ENCODE measurements at places on chromosomes 3 and 15.
A peak's percentile ranks its signal among the peaks of the same experiment; 100 is the strongest.

DNA sequence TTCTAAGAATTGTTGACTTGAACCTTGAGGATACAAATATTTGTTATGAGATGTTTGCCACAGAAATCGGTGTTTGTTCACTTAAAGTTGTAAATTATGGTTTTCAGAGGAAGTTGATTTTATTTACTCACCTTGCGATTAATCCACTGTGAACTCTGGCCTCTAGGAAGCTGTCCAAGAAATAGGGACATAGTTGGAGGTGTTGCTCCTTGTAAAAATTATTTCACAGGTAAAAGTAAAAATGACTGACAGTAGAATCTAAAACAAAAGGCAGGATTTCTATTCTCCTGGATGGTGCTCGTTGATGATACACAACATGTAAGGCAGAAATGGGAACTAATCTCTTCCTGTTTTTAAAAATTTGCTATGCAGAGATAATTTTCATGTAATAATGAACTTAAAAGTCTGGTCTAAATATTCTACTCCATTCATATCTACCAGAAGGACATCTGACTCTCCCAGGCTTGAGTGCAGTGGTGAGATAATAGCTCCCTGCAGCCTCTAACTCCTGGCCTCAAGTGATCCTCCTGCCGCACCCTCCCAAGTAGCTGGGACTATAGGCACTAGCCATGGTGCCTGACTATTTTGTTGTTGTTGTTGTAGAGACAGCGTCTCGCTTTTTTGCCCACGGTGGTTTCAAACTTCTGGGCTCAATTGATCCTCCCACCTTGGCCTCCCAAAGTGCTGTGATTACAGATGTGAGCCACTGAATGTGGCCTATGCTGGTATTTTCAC, 17.1 kb upstream of the LZTFL1 start:
- no peak for DNase-seq

DNA sequence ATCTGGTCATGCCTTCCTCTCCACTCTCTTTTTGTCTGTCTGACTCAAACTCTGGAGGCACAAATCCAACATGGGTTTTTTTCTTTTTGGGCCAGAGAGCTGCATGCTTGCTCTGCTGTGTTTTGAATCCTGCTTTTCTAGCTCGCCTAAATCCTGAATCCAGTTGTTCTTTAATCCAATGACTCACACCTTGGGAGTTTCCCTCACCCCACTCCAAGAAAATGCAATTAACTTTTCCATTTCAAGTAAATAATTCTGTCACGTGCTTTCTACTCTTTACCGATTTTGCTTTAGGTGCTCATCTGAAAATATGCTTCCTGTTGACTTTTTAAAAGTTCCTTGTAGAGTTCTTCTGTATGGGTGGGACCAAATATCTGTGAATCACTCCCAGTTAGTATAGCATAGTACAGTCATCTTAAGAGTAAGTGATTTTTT, 47.6 kb downstream of the SLMAP start:
- DNase-seq = no peak

- no peak for DNase-seq
These were observed 72.3 kb downstream of the CHSY1 start for GRCh38 chr15:101179341-101180153.

GRCh38 chr3:62795978-62796657, 79.1 kb downstream of the CADPS start:
- DNase-seq = no peak

DNA sequence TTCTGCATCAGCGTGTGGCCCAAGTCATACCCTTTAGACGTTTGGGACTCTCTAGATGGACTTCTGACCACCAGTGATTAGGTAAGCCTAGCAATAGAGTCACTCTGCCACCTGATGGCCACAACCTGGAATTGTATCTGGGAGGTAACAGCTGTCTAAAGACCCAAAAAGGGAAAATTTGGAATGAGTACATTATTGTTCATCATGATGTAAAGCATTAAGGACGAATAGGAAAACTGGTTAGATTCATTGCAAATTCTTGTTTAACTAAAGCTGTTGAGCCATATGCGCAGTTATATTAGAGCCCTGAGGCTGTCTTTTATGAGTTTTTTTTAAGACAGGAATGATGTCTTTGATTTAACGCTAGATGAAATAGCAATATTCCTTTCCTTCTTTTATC, 63.6 kb downstream of the FAM81A start:
- peak; percentile 36 for DNase-seq

GRCh38 chr3:21682206-21682605, 68.8 kb downstream of the ZNF385D start:
- no peak for DNase-seq

DNA sequence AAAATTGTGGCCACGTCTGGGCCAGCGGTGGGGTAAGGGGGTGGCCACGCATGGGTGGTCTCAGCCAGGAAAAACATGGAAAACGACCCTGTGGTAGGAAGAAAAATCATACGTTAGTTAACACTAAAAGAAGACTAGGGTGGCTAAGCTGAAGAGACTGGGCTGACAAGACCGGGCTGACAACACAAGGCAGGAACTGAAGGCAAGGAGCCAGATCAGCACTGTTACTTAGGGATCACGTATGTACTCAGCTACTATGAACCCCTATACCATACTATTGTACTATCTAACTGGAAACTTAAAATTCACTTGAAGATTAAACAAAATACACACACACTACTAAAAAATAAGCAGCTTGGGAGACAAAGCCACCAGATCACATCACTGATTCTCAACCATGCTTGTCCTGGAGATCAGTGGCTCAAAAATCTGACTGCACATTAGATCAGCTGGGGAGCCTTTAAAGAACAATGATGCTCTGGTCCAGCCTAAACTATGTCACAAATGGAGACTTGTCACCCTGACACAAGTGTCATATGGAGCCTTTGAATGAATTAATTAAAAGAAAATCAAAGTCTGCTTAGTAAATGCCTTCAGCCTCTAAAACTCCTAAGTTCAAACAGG, 442.2 kb downstream of the SHQ1 start:
- no peak for DNase-seq

DNA sequence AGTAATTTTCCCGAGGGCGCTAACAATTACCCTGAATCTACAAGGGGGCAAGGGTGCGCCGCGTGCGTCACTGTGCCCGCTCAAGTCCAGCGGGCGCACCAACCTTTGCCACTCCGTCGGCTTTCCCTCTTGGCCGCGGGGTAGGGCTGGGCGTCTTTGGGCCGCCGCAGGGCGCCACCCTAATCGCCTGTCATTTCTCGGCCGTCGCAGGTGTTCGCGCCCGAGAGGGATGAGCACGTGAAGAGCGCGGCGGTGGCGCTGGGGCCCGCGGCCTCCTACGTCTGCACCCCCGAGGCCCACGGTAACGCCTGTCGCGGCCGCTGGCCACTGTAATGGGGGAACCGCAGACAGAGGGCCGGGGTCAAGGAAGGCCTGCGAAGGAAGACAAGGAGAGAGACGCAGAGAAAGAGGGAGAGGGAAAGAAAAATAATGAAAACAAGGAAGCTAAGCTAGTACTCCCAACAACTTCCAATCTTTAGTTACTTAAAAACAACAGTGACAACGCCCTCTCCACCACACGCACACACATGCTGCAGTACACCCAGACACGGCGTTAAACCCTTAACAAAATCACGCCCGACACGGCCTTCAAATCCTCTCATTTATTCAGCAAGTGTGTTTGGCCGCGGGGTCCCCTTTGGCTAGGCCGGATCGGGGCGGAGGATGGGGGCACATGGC, 3.8 kb downstream of the SKOR1 start:
- DNase-seq = no peak

- no peak for DNase-seq
These were observed 260.2 kb downstream of the CGGBP1 start for GRCh38 chr3:87798567-87798947.

- no peak for DNase-seq
These were observed 29.5 kb downstream of the CORO2B start for GRCh38 chr15:68608206-68608843.

DNA sequence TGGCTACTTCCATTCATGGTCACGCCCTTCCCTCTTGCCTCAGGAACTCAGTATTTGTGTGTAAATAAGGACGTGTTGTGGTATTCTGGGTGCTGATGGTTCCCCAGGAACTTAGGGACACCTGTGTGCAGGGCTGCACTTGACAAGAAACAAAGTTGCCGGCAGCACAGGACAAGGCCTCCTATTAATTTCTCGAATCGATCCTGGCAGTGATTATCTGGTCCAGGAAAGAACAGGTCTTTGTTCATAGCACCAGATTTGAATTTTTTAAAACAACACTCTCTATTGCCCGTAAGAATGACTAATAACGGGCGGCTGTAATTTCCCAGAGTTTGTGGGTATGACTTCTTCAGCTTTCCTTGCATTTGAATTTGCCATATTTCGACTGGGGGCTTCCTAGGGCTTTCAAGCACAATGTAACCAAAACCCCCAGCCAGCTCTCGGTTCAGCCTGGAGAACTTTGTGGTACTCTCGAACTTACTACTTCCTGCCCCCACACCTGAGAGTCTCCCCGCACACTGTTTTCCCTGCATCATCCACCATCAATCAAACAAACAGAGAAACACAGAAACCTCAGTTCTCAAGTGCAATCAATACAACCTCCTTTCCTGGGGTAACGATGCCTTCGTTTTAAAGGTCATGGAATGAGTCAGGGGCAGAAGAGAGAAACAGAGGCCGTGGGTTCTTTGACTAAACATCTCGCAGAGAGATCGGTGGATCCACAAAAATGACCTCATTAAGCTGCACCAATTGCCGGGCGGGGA, 241.7 kb upstream of the ICE2 start:
- DNase-seq = no peak

GRCh38 chr15:48630245-48630644, 15.3 kb downstream of the FBN1 start:
- no peak for DNase-seq

GRCh38 chr15:95286352-95286880, 1044.1 kb upstream of the NR2F2 start:
- DNase-seq = no peak

DNA sequence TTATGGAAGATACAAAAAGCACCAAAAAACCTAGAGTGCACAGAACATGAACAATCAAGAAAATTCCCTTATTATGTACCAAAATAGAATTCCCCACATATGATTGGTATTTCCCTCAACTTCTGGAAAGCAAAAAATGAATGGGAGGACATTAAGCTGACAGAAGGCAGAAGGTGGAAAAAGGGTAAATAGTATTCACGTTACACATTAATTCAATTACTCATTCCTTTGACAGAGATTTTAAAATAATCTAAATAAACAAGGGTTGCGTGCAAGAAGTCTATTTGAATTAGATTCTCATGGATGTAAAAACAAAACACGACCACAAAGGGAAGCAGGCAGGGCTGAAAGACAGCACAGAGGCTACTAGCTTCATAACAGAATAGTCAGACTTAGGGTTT, 260.5 kb upstream of the ZPLD1 start:
- DNase-seq = no peak
